ENCODE measurements at places on chromosomes 11 and 22.

DNA sequence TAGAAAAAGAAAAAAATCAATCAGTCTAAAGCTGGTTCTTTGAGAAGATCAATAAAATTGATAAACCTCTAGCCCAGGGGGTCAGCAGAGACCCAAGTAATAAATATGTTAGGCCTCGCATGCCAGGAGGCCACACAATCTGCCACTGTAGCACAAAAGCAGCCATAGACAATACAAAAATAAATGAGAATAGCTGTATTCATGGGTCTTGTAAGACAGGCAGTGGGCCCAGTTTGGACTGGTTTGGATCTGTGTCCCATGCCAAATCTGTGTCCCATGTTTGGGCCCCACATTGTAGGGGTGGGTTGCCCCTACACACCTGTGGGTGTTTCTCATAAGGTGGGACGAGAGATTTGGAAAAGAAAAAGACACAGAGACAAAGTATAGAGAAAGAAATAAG, 6.6 kb upstream of the PLAAT4 start:
- peak; percentile 59 for DNase-seq

DNA sequence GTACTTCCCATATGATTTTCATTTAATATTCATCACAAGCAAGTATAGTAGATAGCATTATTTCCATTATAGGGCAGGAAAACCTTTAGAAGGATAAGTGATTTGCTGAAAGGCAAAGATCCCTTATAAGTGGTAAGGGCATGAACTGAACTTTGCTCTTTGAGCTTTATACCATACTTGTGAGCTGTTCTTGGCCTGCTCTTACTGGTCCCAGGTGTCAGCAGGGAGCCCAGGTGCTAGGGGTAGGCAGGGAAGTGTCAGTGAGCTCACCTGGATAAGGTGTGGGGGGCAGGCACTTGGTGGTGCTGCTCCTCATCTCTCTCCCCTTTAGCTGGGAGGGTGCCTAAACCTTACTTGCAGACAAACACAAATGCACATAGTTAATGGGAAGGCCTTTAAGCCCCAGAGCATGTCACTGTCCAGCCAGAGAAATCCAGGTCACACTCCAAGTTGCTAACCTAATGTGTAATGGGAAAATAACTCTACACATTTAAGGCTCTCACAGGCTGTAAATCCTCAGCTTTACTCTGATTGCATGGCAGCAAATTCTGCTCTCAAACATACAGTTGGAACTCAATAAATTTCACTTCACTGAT, 114.4 kb downstream of the PLEKHA7 start:
- DNase-seq, result no peak

- no peak for DNase-seq
Observed at GRCh38 chr22:34914846-34915245, 151.1 kb upstream of the ISX start.

- peak; percentile 90 for DNase-seq
Observed at GRCh38 chr11:10413268-10413667, 41.8 kb upstream of the AMPD3 start.

- no peak for DNase-seq
Observed at GRCh38 chr22:19036523-19037273, 85.5 kb downstream of the DGCR2 start.

GRCh38 chr11:19209617-19210370, 8.0 kb upstream of the CSRP3 start:
- DNase-seq, result no peak

DNA sequence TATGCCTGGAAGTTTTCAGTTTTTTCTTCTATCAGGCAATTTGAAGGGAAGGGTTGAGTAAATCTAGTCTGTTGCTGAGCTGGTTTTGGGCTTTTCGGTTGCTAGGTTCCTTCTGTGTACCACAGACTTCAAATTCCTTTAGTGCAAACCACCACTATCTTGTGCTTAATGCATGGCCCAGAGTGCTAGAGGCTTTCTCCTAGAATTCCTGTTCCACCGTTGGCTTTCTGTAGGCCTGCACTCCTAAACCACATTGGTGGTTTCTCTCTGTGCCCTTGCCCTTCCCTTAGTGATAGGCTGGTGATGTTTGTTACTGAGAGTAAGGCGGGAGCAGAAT, 47.1 kb upstream of the CTSC start:
- no peak for DNase-seq

GRCh38 chr11:83063073-83063754, 8.5 kb downstream of the RAB30 start:
- no peak for DNase-seq

DNA sequence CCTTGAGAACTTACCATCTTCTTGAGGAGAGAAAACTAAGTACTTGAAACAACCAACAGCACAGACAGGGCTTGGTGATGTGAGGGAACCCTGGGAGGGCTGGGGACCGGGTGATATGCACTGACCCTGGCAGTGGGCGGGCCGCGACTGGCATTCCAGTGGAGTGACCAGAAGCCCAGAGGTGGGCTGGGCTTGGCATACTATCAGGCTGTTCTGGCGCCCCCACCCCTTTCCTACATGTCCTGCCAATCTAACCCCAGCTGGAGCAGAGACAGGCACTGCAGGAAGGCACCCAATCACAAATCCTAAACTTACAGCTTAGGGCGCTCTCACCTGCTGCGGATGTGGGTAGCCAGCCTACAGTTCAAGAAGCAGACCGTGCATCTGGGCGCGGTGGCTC, 54.0 kb upstream of the GCAT start:
- DNase-seq, result no peak

- no peak for DNase-seq
Observed at GRCh38 chr11:45264839-45265515, 21.2 kb downstream of the SYT13 start.

DNA sequence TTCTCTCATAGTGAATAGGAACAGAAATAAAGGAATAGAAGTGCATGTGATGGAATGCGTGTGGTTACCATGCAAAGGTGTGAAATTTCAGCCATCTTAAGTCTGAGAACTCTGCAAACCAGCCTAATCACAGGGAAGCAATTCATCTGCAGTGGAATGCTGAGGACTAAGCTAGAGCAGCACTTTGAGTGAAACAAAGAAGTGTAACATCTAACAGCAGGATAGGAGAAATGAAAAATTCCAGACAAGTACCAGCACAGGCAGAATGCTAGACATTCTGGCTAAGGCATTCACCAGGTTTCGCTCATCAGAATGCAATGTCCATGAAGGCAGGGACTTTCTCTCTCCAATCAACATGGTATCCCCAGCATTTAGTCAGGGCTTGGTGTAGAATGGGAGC, 41.2 kb upstream of the SLC36A4 start:
- no peak for DNase-seq

GRCh38 chr11:31805629-31806185, 5.4 kb downstream of the PAX6 start:
- no peak for DNase-seq

DNA sequence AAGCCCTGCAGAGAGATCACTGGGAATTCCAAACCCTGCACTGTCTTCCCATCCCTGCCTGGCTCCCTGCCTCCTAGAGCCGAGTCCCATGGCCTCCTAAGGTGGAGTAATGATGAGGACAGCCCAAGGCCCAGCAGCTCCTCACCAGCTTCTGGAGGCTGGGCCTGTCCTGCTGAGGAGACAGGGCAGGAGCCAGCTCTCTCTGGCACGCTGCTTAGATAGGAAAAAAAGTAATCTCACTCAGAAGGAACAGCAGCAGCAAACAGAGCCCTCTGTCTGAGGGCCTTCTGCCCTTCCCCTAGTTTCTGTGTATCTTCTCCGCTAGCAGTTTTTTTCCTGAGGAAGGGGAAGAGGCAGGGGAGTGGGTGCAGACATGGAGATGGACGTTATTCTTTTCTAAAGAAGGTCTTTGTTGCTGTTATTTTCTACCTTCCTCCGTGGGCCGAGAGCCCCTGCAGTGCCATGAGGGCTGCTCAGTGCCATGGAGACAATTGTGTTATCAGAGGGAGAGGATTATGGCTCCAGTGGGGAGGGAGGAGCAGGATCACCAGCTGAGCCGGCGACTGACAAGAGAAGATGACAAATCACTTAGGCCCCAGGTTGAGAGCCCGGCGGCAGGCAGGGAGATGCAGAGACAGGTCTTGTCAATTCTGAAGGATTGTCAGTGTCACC, 315.3 kb downstream of the BUD13 start:
- no peak for DNase-seq

- DNase-seq, result no peak
Observed at GRCh38 chr22:37972527-37972926, 11.8 kb downstream of the SOX10 start.
